ENCODE measurements at places on chromosomes 3 and 15.

GRCh38 chr3:98991393-98991792 lies 89.9 kb upstream of the DCBLD2 start:
- DNase-seq: no peak

GRCh38 chr15:72451224-72451623 lies 22.9 kb upstream of the ARIH1 start:
- DNase-seq: no peak

DNA sequence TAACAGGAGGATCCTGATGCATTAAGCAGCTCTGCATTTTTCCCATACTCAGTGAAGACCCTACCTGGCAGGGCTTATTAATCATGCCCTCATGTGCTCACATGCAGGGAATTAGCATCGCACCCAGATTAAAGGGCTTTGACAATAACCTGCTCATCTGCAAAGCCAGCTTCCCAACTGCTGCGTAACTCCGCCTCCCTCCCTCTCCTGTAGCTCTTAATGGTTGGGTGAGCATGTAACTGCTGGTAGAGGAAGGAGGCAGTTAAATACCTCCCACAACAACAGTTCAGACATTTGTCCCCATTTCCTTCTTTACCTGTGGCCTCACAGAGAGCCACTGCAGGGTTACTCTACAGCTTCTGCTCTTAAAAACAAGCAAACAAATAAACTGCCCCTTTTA lies 203.6 kb upstream of the WNT5A start:
- DNase-seq: no peak

- DNase-seq: no peak
Measured at GRCh38 chr15:92801774-92802464, 98.2 kb upstream of the CHD2 start.

GRCh38 chr15:61479613-61480012 lies 250.5 kb upstream of the RORA start:
- no peak for DNase-seq

DNA sequence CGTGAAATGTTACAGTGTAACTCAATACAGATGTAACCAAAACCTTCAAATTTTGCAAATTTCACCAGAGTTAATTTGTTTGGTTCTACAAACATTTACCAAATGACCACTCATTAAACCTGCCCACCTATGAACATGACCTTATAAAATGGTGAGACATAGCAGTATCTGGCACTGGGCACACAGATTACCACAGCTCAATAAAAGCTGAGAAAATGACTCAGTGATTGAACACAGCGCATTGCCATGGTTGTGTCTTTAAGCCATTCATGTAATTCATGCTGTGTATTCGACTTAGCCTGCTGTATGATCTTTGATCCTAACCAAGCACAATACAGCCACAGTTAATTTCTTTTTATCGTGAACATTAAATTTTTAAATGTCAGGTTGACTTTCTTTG lies 11.3 kb downstream of the PPARG start:
- no peak for DNase-seq

GRCh38 chr15:42992626-42993025 lies 72.0 kb upstream of the TTBK2 start:
- no peak for DNase-seq

All from pons (tissue), 1 donor.